ENCODE measurements at places on chromosomes 11 and 22.
A peak's percentile ranks its signal among the peaks of the same experiment; 100 is the strongest.

DNA sequence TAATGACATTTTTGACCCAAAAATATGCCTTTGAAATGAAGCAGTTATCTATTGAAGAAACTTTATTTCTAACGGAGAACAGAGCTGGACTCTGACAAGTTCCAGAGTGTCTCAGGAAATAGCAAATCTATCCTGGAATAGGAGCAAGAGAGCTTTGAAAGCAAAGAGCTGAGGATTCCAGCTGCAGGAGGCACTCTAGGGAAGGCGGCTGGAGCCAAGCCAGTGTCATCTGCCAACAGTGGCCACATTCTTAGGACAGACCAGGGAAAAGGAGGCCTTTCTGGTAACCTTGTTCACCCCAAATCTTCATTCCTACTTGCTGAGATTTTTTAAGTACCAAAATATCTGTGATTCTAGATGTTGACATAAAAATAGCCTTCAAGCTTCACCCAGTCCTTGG is 493.5 kb upstream of the B3GAT1 start:
- no peak for DNase-seq

DNA sequence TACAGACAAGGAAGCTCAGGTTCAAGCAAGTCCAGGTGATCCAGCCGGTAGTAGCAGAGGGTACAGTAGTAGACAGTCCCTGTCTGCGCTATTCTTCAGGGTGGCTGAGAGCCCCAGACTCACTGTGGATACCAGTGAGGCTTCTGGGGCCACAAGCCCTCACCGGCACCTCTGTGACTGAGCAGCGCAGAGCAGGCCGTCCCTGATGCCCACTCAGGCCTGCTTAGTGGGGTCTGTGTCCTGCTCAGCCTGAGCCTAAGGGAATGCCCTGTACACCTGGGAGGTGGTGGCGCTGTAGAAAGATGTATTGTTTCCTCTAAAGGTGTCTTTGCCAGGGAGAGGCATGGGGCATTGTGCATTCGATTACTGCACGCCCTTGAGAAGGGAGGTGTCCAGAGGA is 143.8 kb downstream of the CACNA1I start:
- no peak for DNase-seq

- DNase-seq = no peak
Measured at GRCh38 chr22:38968801-38969200, 11.4 kb downstream of the APOBEC3A start.

- no peak for DNase-seq
Measured at GRCh38 chr22:24894220-24894975, 52.1 kb downstream of the LHFPL7 start.

DNA sequence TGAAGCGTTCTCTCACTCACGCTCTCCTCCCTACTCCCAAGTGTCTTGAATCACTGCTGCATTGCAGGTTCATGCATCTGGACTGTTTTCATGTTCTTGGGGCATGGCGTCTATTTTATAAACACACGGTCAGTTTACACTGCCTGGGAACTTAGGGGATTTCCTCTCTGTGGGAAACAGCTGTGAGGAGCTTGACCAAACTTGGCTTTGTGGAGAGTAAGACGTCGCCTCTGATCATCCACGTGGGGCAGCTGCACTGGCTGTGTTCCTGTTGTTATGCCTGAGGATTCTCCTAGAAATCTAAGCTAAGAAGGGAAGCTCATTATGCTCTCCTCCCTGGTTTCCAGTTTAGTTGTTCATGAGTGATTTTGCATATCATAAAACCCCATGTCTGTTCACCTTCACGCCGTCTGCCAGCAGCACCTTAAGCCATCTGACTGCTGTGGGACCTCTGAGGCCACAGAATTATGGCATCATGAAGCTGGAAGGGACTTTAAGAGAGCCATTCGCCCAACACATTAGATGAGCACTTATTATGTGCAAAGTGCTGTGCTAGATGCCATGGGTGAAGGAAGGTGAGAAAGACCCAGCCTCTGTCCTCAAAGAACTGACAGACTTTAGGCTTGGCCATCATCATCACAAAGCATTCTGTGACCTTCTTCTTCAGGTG is 38.8 kb upstream of the POU2AF1 start:
- DNase-seq = no peak

DNA sequence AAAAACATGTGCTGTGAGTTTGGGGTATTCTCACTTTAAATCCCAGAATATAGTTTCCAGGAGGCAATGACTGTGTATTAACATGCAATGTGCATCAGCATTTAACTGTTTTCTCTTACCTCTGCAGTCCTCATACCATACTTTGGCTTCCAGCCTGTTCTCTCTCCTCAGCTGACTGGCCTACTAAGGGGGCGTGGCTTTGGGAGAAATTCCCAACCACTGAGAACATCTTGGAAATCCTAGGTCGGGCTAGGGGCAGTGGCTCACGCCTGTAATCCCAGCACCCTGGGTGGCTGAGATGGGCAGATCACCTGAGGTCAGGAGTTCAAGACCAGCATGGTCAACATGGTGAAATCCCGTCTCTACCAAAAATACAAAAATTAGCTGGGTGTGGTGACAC is 13.5 kb upstream of the ZC3H12C start:
- no peak for DNase-seq

DNA sequence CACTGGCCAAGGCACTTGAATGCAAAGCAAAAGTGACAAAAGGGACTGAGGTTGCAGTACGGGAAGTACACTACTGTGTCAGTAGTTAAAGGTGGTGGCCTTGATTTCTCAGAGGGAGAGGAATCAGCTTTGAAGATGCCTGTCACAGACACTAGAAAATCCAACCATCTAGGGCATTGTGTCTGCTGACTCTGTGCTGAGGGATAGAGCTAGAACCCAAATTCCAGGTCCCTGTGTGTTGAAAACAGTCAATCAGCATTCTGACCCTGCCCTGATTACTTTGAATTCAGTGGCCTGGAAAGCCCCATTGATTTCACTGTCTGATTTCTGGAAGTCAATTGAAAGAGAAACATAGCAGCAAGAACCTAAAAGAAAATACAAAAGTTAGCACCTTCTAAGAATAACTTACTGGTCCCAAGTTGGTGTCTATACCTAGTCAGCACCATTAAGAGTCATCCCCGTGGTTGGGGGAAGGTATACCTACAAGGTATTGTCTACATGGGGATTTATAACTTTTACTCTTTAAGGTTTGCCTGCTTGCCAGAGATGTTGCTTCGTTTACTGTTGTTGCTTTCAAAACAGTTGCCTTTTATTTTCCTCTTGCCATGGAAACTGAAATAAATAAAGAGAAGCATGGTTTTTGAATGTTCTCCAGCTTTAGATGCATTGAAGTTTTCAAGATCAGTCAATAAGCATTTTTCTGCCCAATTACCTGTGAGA is 97.3 kb downstream of the PDHX start:
- DNase-seq = no peak

DNA sequence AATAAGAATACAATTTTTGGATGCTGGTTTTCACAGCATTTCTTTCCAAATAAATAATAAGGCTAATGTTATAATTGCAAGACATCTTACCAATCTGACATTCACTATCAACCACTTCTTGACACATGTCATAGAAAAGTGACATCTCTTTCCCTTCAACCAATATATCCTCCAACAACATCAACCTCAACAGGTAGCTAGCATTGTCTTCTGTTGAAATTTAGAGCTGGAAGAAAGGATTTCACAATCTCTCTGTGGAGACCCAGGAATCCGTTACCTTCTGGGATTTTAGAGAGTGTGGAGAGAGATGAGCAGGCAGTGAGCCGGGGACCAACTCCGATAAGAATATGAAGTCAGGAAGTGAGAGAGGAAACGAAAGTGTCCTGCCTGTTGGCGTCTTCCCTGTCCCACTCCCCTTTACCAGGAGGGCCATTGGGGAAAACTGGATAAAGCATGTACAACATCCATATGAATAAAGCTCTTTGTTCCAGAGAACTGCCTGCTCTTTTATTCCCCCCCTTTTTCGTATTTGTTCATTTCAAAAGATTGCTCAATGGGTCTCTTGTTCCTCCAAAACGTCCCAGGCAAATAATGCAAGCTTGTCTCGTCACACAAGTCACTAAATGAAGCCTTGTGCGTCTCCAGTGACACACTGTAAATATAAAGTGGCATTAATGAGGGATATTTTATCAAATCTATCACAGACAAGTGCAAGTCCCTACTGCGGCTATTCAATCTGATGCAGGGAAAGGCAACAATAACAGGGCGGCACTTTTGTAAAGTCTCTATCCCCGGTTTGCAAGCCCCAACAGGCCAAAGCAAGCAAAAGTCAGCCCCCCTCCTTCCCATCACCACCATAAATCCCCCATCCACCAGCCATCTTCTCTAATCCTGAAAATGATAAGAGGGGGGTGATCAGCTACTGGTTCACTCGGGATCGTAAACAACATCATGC is 3.4 kb downstream of the CADM1 start:
- no peak for DNase-seq

DNA sequence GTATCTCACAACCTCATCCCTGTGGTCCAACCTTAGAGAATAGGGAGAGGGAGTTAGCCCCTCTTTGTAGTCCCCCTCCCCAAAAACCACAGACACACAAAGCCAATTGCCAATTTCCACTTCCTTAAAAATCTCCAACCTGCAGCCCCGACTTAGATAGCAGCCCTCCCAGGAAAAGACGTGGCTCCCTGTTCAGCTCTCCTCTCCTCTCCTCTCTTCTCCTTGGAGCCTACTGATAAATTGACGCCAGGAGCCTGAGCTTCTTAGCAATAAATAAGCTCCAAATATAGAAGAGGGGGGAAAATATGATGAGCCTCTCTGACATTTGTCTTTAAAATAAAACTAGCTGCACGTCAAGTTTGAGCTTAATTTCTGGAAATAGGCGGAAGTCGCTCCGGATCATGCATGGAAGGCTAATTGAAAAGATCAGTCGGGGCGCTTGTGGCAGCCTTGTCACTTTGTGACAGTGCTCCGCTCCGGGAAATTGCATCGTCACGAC is 7.3 kb downstream of the PAX6 start:
- no peak for DNase-seq

DNA sequence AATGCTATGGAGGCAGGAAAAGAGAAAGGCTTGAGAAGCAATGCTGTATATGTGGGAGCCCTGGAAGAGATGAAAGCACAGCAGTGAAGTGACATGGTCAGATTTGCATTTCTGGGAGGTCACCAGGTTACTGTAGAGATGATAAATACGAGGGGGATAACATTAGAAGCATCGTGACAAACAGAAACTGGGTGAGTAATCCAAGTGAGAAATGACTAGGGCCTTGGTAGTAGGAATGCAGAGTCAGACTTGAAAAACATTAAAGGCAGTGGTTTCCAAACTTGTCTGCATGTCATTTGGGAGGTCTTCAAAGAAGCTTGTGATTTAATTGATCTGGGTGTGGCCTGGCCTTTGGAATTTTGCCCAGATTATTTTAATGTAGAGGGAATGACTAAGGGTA is 43.9 kb downstream of the CCDC34 start:
- DNase-seq = no peak

- no peak for DNase-seq
Measured at GRCh38 chr22:38850941-38851849, 7.4 kb upstream of the NPTXR start.

DNA sequence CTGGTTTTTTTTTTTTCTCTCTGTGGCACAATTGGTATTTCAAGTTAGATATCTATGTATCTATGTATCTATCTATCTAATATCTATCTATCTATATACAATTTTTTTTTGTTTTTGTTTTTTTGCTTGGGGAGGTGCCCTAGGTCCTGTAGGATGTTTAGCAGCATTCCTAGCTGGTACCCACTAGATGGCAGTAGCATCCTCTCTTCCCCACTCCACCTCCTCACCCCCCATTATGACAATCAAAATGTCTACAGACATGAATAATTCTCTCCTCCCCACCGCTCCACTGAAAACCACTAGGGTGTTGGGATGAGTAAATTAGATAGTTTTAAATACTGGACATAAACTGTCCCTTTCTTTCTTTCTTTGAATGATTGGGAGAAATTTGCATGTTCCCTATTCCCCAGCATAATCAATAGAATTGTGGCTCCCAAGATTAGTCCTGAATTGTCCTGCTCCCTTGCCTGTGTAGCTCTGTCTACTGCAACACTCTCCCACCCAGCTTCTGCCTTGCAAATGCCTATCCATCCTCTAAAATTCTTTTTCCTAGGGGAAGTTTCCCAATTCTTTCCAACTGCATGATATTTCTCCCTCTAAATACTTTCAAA is 1152.4 kb downstream of the LRRC4C start:
- no peak for DNase-seq

- no peak for DNase-seq
Measured at GRCh38 chr11:97938789-97939188, 1082.0 kb upstream of the CNTN5 start.

- no peak for DNase-seq
Measured at GRCh38 chr11:12556155-12556554, 118.1 kb upstream of the TEAD1 start.

- DNase-seq = no peak
Measured at GRCh38 chr22:48796310-48797015, 1031.2 kb downstream of the BRD1 start.

DNA sequence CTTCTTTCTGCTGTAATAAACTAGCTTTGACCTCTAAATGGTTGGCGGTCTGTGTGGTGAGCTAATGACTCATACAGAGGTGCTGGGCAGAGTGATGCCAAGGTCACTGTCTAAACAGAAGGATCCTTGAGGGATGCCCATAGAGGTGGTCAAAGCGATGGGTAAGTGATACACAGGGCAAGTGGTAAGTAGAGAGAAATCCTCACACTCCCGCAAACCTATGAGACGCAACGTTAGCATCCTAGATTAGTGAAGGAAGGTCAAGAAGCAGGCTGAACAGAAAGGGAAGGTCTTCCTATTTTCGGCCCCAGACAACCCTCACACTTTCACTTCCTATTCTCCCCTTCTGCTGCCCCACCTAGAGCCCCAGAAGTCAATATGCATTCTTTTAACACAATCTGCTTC is 65.6 kb upstream of the SESN3 start:
- DNase-seq = no peak

DNA sequence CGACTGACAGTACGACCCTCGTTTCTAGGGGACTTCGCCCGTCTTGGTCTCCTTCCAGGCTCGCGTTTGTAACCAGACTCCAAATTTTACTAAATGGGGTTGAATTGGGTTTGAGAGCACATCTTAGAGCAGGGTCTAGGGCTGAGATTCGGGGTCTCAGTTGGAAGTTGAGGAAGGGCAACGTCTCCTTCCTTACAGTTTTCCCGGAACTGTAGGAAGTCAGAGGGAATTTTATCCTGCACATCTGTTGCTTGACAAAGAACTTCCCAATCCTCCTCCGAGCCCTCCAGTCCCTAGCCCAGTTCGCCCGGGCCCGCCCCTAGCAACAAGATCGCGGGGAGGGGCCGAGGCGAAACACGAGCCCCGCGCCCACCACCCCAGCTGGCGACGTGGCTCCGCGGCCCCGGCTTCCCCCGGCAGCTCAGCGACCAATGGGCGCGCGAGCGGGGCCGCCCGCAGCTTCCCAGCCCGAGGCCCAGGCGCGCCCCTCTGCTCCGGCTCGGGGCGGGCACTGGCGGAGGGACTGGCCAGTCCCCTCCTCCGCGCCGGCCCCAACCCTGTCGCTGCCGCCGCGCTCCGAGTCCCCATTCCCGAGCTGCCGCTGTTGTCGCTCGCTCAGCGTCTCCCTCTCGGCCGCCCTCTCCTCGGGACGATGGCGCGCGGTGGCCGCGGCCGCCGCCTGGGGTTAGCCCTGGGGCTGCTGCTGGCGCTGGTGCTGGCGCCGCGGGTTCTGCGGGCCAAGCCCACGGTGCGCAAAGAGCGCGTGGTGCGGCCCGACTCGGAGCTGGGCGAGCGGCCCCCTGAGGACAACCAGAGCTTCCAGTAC is at the start of gene RCN1:
TSS of gene RCN1 (plus strand) at position 530 of the 826 bp plus-strand sequence. CDS start at position 653, 123 bp downstream.
- DNase-seq = peak; percentile 40

GRCh38 chr22:28075358-28075981 is 156.4 kb upstream of the PITPNB start:
- no peak for DNase-seq

- peak; percentile 86 for DNase-seq
Measured at GRCh38 chr11:65662799-65663638, at the start of gene RELA. Gene RELA, minus strand, starts transcription at chr11:65662916. Its CDS starts 84 bp downstream, at chr11:65662832.

GRCh38 chr11:119087123-119087522 is 2.4 kb downstream of the HMBS start:
- DNase-seq = no peak

All from stimulated activated CD4-positive, alpha-beta T cell treated with anti-CD3 and anti-CD28 coated beads, Interleukin-15, amount 100 ng/mL, for 1 hour (primary cell).